ENCODE measurements at places on chromosomes 3 and 15. TPM values are rescaled to one million over a fixed set of nuclear protein-coding genes. Genes with fewer than 3 reads are reported as not detected.

- peaks cover 4% of the 10 kb centered on the region for H3K27me3 ChIP-seq
- DNase-seq, result no peak
- H3K4me3 ChIP-seq, result no peak overlapping the region
- H3K36me3 ChIP-seq, result no peaks in the 10 kb centered on the region
- peaks cover 28% of the 10 kb centered on the region for H3K4me1 ChIP-seq
These were observed 14.0 kb downstream of the TMEM158 start for GRCh38 chr3:45212095-45212468.

GRCh38 chr15:79431636-79432344 is at the start of gene MINAR1:
Gene MINAR1, plus strand, starts transcription at chr15:79432336. Its CDS starts 23,812 bp downstream, at chr15:79456148.
- H3K36me3 ChIP-seq, result no peaks in the 10 kb centered on the region
- H3K27ac ChIP-seq, result no peak within 1 kb of the TSS
- peaks cover 94% of the 10 kb centered on the region for H3K27me3 ChIP-seq
- peaks cover 17% of the 10 kb centered on the region for H3K4me1 ChIP-seq

GRCh38 chr3:52004163-52004787 is 8.6 kb upstream of the RPL29 start:
- H3K36me3 ChIP-seq, result no peaks in the 10 kb centered on the region
- H3K4me3 ChIP-seq, result no peak overlapping the region
- no peak overlapping the region for H3K27ac ChIP-seq
- DNase-seq, result peak; percentile 64

FAM81A gene
- 1.0 TPM for total RNA-seq

ZNF662 gene
- 0.63 TPM for total RNA-seq
